ENCODE measurements at places on chromosomes 13 and 19. TPM values are rescaled to one million over a fixed set of nuclear protein-coding genes. Genes with fewer than 3 reads are reported as not detected.

- DNase-seq = no peak
- peaks cover 38% of the 10 kb centered on the region for H3K36me3 ChIP-seq
- H3K27ac ChIP-seq = no peak overlapping the region
- no peaks in the 10 kb centered on the region for H3K27me3 ChIP-seq
- peaks cover 80% of the 10 kb centered on the region for H3K4me1 ChIP-seq
- H3K4me3 ChIP-seq = no peak overlapping the region
Observed at GRCh38 chr13:99230991-99231390, 27.2 kb downstream of the GPR18 start.

Gene POMP
- 107 TPM for total RNA-seq

Gene SIGLEC8
- total RNA-seq = not detected

GRCh38 chr19:43315851-43316250 is 37.6 kb upstream of the CD177 start:
- H3K4me1 ChIP-seq = no peaks in the 10 kb centered on the region
- no peak overlapping the region for H3K27ac ChIP-seq
- H3K27me3 ChIP-seq = peaks cover 3% of the 10 kb centered on the region
- H3K36me3 ChIP-seq = no peaks in the 10 kb centered on the region
- no peak for DNase-seq
- H3K4me3 ChIP-seq = no peak overlapping the region

GRCh38 chr13:106919133-106919532 is 351.2 kb upstream of the ARGLU1 start:
- DNase-seq = no peak
- peaks cover 5% of the 10 kb centered on the region for H3K4me1 ChIP-seq
- no peaks in the 10 kb centered on the region for H3K36me3 ChIP-seq
- H3K4me3 ChIP-seq = no peak overlapping the region

Gene S1PR2
- 9.0 TPM for total RNA-seq

Gene C1QTNF9B
- not detected for total RNA-seq

- no peaks in the 10 kb centered on the region for H3K27me3 ChIP-seq
- peak; percentile 88 for DNase-seq
- peak overlapping the region; percentile 90 for H3K27ac ChIP-seq
- peaks cover 22% of the 10 kb centered on the region for H3K4me1 ChIP-seq
- H3K4me3 ChIP-seq = peak overlapping the region; percentile 94
Observed at GRCh38 chr19:2476451-2477140, 669 bp downstream of the GADD45B start.

DNA sequence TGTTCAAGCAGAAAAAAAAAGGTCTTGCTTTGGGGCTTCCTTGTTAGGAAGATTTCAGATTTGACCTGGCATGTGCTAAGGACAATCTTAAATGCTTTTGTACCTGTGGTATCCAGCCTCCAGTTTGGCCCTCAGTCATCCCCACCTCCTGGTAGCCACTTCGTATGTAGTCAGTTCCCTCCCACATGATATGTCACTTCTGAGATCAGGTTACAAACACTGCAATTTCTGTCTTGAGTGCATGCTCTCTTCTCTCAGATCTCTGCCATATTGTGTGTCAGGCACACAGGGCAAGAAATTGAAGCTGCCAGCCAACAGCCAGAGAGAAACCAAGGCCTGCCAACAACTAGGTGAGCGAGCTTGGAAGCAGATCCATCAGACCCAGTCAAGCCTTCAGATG is 60.3 kb upstream of the STARD13 start:
- H3K27ac ChIP-seq = no peak overlapping the region
- no peak for DNase-seq
- H3K4me1 ChIP-seq = peaks cover 2% of the 10 kb centered on the region
- H3K4me3 ChIP-seq = no peak overlapping the region
- H3K27me3 ChIP-seq = peaks cover 20% of the 10 kb centered on the region

Gene NTF4
- not detected for total RNA-seq

Gene SMIM17
- total RNA-seq = not detected

Gene MEDAG
- total RNA-seq = not detected

Gene ZNF154
- total RNA-seq = 4.4 TPM

Gene SPPL2B
- total RNA-seq = 37.7 TPM

DNA sequence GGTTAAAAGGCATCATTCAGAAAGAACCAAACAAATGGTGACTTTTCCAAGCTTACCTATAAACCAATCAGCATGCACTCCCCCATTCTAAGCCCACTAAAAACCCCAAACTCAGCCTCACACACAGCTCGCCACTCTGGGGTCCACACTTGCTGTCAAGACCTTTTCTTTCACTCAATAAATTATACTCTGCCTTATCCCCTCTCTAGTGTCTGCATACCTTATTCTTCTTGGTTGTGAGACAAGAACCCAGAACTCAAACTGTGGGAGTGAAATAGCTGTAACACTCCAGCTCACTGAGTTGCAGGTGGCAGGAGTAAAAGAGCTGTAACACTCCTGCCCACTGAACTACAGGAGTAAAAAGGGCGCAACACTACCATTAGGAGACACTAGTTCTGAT is 559.0 kb downstream of the TBC1D4 start:
- no peaks in the 10 kb centered on the region for H3K36me3 ChIP-seq
- H3K27ac ChIP-seq = no peak overlapping the region
- no peak overlapping the region for H3K4me3 ChIP-seq

Gene NKG7
- total RNA-seq = 92.1 TPM

- peaks cover 19% of the 10 kb centered on the region for H3K4me1 ChIP-seq
- peaks cover 10% of the 10 kb centered on the region for H3K27me3 ChIP-seq
- peak overlapping the region; percentile 88 for H3K27ac ChIP-seq
- peak; percentile 69 for DNase-seq
- no peak overlapping the region for H3K4me3 ChIP-seq
- H3K36me3 ChIP-seq = peaks cover 27% of the 10 kb centered on the region
Observed at GRCh38 chr19:34475026-34475974, 6.3 kb upstream of the WTIP start.
